ELR (cell line): ENCODE measurements at places on chromosomes 1 and 21.

GRCh38 chr1:67194209-67194863 is 28.1 kb downstream of the IL23R start:
- DNase-seq, result no peak

DNA sequence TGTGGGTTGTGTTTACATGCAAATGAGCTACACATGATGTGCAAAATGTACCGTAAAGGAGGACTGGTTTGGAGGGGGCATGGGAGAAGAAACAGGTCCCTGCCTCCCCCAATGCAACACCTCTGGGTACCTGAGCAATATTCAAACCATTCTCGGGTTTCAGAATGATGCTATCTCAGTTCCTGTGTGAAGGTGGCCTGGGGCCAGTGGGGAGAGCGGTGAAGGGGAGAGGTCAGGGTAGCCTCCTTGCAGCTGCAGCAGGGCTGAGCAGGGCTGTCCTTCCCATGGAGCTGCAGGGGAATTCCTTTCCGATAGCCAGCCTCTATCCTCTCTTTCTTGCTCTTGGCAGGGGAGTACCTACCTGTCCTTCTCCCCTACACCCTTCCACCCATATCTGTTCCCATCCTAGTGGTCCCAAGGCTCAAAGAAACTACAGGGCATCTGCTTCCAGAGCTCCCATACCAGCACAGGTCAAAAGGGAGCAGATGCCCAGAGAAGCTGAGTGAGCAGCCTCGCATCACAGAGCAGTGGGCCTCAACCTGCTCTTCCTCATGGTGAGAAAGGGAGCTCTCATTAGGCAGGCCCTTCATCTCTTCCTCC is 11.9 kb downstream of the MEF2D start:
- DNase-seq, result no peak

- DNase-seq, result no peak
Measured at GRCh38 chr1:10538646-10539355, 64.1 kb downstream of the PEX14 start.

DNA sequence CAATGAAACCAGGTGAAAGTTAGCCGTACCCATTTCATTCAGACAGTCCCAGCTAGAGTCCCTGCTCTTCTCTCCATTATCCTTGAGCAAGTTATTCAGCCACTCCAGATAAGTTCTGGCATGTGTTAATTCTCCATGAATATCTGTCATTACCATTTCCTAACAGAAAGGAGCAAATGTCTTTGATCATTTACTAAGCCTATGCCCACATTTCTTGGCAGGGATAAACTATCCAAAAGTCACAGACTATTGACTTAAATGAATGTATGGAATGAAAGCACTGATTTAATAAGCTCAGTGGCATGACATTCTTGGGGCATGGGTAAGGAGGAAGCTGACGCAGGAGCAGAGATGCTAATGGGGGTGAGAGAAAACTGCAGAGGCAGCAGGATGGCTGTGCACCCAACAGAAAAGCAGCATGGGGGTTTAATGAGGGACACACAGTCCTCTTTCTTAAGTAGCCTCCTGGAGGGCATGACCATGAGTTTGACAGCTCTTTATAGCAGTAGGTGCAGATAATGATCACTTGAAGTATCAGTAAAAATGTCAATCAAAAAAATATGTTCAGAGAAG is 17.6 kb upstream of the DHCR24 start:
- peak; percentile 87 for DNase-seq

GRCh38 chr1:244381878-244382565 is 69.7 kb downstream of the ADSS2 start:
- DNase-seq, result peak; percentile 73

DNA sequence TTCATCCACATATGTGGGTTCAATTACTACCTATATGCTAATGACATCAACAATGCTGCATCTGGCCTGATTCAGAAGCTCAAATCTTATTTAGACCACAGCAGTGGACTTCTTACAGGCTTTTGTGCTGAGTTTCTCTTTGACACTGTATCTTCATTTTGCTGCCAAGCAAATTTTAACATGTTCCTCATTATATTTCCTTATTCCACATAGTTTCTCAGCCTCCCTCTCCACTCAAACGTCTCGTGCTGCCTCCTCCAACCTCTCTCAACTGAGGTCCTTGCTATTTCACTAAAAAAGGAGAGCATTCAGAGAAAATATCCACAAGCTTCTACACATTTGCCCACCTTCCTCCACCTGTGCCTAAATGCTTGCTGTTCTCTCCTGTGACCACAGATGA is 6.5 kb downstream of the TDRKH start:
- DNase-seq, result no peak

DNA sequence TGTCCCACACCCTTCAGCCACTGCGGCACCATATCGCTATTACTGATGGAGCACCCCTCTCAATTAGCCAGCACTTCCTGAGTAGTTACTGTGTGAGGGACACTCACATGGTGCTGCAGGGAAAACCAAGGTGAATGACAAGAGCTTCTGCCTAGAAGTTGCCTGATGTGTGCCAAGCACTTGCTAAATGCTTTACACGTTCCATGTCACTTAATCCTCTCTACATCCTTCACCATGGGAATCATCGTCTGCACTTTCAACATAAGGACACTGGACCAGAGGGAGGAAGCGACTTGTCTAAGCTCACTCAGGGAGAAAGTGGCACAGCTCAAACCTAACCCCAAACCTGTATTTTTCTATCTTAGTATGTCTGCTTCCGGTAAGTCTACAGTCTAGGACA is 344.8 kb downstream of the SIPA1L2 start:
- DNase-seq, result no peak

GRCh38 chr1:74713849-74714248 is 19.0 kb downstream of the CRYZ start:
- no peak for DNase-seq

- DNase-seq, result no peak
Measured at GRCh38 chr1:30962609-30963508, 54.3 kb upstream of the SDC3 start.

- no peak for DNase-seq
Measured at GRCh38 chr1:175683491-175684298, 59.7 kb downstream of the TNR start.

- DNase-seq, result no peak
Measured at GRCh38 chr1:18932879-18933278, 23.6 kb downstream of the IFFO2 start.

DNA sequence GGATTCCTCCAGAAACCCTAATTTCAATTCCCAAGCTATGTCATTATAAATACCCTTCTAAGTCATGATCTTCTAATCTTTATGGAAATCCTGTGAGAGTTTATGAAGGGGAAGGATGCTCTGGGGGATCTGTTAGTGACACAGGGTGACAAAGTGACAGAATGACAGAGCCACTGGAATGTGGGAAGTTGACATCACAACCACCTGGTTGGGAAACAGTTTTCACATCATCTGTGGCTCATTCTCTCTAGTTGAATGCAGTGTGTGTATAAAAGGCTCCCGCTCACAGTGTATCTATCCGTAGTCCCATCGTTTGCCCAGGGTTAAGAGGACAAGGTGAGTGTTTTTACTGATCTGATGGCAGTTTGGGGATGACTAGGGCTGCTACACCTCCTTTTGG is at the start of gene LCE7A:
Gene LCE7A, plus strand, starts transcription at position 301 of the 400 bp plus-strand sequence. CDS start 702 bp downstream, outside the sequence.
- DNase-seq, result no peak

GRCh38 chr1:192266645-192267044 is 50.1 kb upstream of the RGS21 start:
- DNase-seq, result no peak

- peak; percentile 70 for DNase-seq
Measured at GRCh38 chr1:201791779-201792173, 37.2 kb upstream of the IPO9 start.

DNA sequence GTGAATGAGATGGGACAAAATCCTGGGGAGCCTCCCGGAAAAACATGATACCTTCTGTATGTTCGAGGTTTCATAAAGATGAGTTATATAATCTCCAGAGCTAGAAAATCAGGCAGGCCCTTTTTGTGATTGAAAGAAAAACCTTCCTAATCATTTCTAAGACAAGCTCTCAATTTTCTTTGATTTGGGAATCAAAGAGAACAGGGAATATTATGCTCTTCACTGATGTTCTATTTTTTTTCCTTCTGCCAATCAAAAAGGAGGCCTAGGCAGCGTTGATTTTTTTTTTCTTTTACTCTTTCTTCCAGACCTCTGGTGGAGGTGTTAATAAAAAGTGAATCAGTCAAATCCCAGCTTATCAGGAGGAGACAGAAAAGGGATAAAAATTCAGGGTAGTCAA is 34.5 kb downstream of the DIRAS3 start:
- DNase-seq, result no peak

DNA sequence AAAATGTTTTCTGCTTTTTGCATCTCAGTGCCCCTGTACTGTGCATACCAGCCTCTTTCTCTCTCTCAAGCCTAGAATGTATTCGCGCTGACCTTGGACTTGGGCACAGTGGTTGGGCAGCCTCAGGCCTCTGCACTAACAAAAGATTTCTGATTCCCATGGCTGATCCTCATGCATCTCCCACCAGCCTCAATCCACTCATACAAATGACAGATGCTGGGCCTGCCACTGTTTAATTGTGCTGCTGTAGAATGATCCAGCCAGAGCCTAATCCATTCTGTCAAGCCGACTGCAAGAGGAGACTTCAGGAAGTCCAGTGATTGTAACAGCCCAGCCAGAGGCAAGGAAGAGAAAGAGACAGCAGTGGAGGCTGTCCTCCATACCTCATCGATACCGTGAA is 180.8 kb downstream of the ASTN1 start:
- no peak for DNase-seq

DNA sequence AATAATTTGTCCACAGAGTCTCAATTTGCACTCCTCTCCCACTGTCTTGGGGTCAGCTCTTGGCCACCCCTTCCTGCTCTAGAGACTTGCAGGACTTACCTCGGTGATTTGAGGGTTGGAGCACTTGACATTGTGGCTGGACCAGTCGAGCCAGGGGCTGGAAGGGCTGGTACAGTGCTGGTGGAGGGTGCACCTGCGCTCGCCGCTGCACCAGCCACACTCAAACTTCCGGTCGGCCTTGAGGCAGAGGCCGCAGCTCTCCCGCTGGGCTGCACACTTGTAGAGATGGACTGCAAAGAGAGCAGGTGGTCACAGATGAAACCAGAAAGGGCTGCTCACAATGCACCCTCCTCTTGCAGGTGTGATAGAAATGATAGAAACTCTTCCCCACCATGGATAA is 165.0 kb downstream of the PLXNA2 start:
- DNase-seq, result no peak

- peak; percentile 32 for DNase-seq
Measured at GRCh38 chr1:168121401-168122011, 15.2 kb downstream of the GPR161 start.

- DNase-seq, result no peak
Measured at GRCh38 chr1:111907321-111907720, 82.1 kb downstream of the KCND3 start.

GRCh38 chr1:55045430-55045829 is 6.1 kb downstream of the PCSK9 start:
- no peak for DNase-seq

- no peak for DNase-seq
Measured at GRCh38 chr21:29481081-29481480, 182.4 kb downstream of the BACH1 start.

GRCh38 chr1:198889749-198890148 is 250.9 kb downstream of the PTPRC start:
- DNase-seq, result no peak

- no peak for DNase-seq
Measured at GRCh38 chr21:40658311-40658710, 188.6 kb downstream of the DSCAM start.

GRCh38 chr1:247390116-247390791 is 25.7 kb upstream of the NLRP3 start:
- DNase-seq, result peak; percentile 77

- no peak for DNase-seq
Measured at GRCh38 chr21:32690085-32690484, 37.7 kb downstream of the SYNJ1 start.

DNA sequence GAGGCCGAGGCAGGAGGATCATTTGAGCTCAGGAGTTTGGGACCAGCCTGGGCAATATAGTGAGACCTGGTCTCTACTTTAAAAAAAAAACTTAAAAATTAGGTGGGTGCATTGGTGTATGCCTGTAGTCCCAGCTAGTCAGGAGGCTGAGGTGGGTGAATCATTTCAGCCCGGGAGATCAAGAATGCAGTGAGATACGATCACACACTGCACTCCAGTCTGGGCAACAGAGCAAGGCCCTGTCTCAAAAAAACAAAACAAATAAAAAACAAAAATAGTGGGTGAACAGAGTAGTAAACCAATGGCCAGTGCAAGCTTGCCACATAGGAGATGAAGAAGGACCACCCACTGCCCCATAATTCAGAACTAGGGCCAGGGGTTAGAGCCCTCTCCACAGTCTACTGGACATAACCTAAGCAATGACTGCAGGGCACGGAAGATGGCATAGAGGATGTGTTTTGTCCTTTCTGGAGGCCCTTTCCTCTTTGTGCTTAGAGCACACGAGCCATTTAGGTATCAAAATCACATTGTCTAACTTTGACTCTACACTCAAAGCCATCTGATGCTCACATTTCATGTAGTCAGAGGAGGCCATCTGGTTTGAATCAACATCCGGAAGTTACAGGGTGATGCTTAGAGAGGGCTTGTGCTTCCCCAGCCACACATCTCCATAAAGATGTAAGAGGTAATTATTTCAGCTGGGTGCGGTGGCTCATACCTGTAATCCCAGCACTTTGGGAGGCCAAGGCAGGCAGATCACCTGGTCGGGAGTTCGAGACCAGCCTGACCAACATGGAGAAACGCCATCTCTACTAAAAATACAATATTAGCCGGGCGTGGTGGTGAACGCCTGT is 12.6 kb downstream of the CD2 start:
- no peak for DNase-seq

GRCh38 chr1:244654108-244655038 is 1.4 kb downstream of the DESI2 start:
- peak; percentile 23 for DNase-seq

DNA sequence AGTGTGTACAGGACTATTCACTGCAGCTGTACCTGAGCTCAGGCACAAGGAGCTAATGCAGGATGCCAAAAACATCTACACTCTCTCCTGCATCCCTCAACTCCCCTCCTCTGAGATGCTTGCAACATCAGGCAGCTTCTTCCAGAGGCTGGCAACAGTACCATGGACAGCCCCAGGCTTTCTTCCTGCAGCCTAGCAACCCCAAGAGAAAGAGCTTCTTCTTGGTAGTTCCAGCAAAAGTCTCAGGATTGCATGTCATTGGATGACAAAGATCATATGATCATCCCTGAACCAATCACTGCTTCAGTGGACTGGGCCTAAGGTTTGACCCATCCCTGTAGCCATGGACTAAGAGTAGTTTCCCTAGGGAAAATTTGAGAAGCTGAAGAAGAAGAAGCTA is 46.7 kb downstream of the CAMK2N1 start:
- DNase-seq, result peak; percentile 21

- no peak for DNase-seq
Measured at GRCh38 chr1:38030596-38031512, 15.7 kb downstream of the POU3F1 start.

DNA sequence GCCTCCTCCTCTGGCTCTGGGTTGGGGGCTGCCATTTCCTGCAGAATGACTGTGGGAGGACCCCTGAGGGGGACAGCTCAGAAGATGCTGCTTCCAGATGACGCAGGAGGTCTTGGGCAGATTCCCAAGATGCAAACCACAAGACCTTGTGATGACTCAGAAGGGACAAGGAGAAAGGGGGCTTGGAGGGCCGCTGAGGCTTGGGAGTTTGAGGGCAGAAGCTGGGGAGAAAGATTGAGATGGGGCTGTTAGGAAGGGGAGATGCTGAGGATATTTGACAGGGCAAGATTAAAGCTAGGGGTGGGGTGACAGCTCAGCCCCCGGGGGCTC is 7.5 kb downstream of the PTPRU start:
- peak; percentile 89 for DNase-seq
